ENCODE measurements at places on chromosomes 4 and X.

DNA sequence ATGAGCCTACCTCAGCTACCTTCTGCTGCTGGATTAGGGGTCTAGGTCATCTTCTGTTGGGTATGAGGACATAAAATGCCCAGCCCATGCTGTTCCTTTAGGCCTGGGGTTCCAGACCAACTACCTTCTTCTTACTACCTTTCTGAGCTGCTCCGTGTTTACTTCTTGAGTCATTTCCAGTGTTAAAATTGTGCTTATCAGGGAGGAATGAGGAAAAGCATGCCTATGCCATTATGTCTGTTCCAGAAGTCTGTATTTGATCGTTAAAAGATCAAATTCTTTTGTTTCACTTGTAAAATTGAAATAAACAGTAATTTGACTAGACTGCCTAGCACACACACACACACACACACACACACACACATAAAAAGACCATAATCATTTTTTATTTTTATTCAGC is 1912.7 kb upstream of the TENM3 start:
- H3K27ac ChIP-seq, result no peak overlapping the region
- H3K4me1 ChIP-seq, result no peaks in the 10 kb centered on the region
- DNase-seq, result no peak
- H3K4me3 ChIP-seq, result no peak overlapping the region
- H3K27me3 ChIP-seq, result no peaks in the 10 kb centered on the region

GRCh38 chr4:138542191-138542776 is 300.1 kb upstream of the SLC7A11 start:
- no peak for DNase-seq
- H3K36me3 ChIP-seq, result no peaks in the 10 kb centered on the region
- no peak overlapping the region for H3K27ac ChIP-seq
- H3K27me3 ChIP-seq, result no peaks in the 10 kb centered on the region

GRCh38 chr4:8370835-8371595 is 69.5 kb downstream of the ACOX3 start:
- H3K27me3 ChIP-seq, result no peaks in the 10 kb centered on the region
- no peak overlapping the region for H3K4me3 ChIP-seq
- no peaks in the 10 kb centered on the region for H3K4me1 ChIP-seq
- DNase-seq, result no peak
- no peak overlapping the region for H3K27ac ChIP-seq

- no peaks in the 10 kb centered on the region for H3K27me3 ChIP-seq
- H3K4me1 ChIP-seq, result no peaks in the 10 kb centered on the region
- H3K4me3 ChIP-seq, result no peak overlapping the region
- peak; percentile 31 for DNase-seq
- no peaks in the 10 kb centered on the region for H3K36me3 ChIP-seq
Measured at GRCh38 chrX:101450961-101451360, 34.3 kb upstream of the ARMCX4 start.

- H3K4me3 ChIP-seq, result no peak overlapping the region
- no peaks in the 10 kb centered on the region for H3K27me3 ChIP-seq
- no peak for DNase-seq
- no peaks in the 10 kb centered on the region for H3K36me3 ChIP-seq
- no peak overlapping the region for H3K27ac ChIP-seq
Measured at GRCh38 chr4:801436-802124, 24.3 kb downstream of the CPLX1 start.

DNA sequence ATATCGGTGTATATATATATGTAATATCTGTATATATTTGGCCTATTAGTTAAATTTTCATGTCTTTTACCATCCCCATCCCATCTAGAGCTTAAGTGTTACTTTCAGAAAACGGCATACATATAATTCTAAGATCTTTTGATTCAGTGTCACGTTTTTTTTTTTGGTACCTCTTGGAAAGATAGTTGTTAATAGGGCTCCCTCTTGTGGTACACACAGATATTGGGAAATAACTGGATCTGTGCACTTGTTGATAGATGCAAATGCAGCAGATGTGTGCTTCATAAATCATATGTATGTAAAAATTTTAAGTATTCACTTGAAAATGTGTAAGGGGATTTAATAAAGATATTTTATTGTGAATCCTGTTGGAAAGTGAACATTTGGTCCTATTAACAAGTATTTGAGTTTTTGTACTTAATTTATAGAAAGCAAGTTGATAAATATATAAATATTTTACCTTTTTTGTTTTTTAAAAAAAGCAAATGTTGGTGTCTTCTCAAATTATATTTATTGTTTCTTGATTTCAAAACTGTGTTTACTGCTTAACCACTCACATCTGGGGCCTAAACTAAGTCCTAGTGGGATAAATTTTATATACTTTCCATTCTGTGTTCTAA is 74.7 kb downstream of the PAQR3 start:
- peak; percentile 77 for DNase-seq
- H3K27ac ChIP-seq, result no peak overlapping the region
- no peak overlapping the region for H3K4me3 ChIP-seq

DNA sequence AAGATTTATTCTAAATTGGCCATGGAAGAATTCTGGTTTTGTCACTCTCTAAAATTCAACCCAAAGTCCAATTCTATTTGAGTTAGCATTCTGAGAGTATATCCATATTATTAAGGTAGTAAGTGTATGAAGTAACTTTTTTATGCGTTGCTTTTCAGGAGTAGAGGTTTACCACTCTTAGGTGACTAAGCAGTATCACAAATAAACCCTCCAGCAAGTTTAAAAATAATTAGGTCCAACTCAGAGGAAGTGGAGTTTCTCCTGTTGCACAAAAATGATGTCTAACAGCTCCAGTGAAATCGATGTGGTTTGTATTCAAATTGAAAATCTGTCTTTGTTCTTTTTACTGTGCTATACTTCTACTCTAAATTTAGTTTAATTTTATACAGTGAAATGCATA is 6.6 kb downstream of the SCML1 start:
- H3K36me3 ChIP-seq, result no peaks in the 10 kb centered on the region
- H3K4me3 ChIP-seq, result no peak overlapping the region
- H3K4me1 ChIP-seq, result no peaks in the 10 kb centered on the region
- peaks cover 1% of the 10 kb centered on the region for H3K27me3 ChIP-seq

GRCh38 chrX:10239611-10240064 is 82.9 kb downstream of the CLCN4 start:
- H3K27ac ChIP-seq, result no peak overlapping the region
- no peaks in the 10 kb centered on the region for H3K27me3 ChIP-seq
- no peaks in the 10 kb centered on the region for H3K36me3 ChIP-seq
- H3K4me3 ChIP-seq, result no peak overlapping the region
- no peak for DNase-seq

- no peaks in the 10 kb centered on the region for H3K36me3 ChIP-seq
- H3K27ac ChIP-seq, result no peak overlapping the region
- DNase-seq, result no peak
- H3K4me3 ChIP-seq, result no peak overlapping the region
- no peaks in the 10 kb centered on the region for H3K27me3 ChIP-seq
Measured at GRCh38 chrX:40303256-40304077, 205.7 kb upstream of the BCOR start.

- no peak for DNase-seq
- no peaks in the 10 kb centered on the region for H3K4me1 ChIP-seq
- no peak overlapping the region for H3K4me3 ChIP-seq
- H3K27ac ChIP-seq, result no peak overlapping the region
- no peaks in the 10 kb centered on the region for H3K36me3 ChIP-seq
Measured at GRCh38 chrX:135697601-135698000, 15.8 kb upstream of the CT45A1 start.

- H3K27me3 ChIP-seq, result no peaks in the 10 kb centered on the region
- DNase-seq, result no peak
- H3K4me1 ChIP-seq, result no peaks in the 10 kb centered on the region
- no peaks in the 10 kb centered on the region for H3K36me3 ChIP-seq
- no peak overlapping the region for H3K4me3 ChIP-seq
- H3K27ac ChIP-seq, result no peak overlapping the region
Measured at GRCh38 chrX:47902161-47902560, 65.5 kb downstream of the ZNF81 start.

DNA sequence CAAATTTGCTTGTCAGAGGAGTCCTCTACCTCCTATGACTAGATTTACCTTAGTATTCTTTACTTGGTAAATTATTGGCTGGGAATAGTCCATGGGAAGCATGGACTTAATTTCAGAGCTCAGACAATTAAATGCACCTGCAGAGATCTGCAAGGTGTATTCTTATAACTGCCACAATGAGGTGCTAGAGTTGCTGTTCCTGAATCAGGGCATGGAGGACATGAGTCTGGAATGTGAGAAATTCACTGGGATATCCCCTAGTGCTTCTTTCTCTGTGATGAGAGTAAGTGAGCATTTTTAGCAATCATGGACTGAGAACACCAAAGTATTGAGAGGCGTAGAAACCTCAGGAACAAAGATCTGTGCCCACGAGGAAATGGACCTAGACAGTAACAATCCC is 32.9 kb upstream of the GRID2 start:
- no peak for DNase-seq
- no peak overlapping the region for H3K27ac ChIP-seq
- H3K36me3 ChIP-seq, result no peaks in the 10 kb centered on the region
- no peaks in the 10 kb centered on the region for H3K27me3 ChIP-seq
- no peak overlapping the region for H3K4me3 ChIP-seq
- H3K4me1 ChIP-seq, result no peaks in the 10 kb centered on the region

- H3K36me3 ChIP-seq, result no peaks in the 10 kb centered on the region
- H3K27me3 ChIP-seq, result peaks cover 7% of the 10 kb centered on the region
- no peak for DNase-seq
- H3K4me1 ChIP-seq, result no peaks in the 10 kb centered on the region
Measured at GRCh38 chr4:8819019-8819418, 52.6 kb downstream of the HMX1 start.

DNA sequence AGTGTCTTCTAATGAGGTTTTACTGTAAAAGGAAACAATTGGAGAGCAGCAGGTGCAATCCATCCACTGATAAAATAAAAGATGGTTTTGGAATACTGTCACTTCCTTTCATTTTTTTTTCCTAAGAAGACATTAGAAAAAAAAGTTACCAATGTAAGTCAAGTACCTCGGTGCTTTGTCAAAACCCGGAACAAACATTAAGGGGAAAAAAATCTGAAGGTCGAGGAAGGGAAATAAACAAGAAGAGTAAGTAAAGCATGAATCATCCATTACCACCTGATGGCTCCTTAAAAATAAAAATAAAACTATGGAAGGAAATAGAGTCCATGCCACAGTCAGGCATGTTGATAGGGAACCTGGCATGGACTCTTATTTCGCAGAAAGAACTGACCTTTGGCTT is 15.3 kb upstream of the XPNPEP2 start:
- no peak for DNase-seq
- H3K27me3 ChIP-seq, result peaks cover 4% of the 10 kb centered on the region
- no peaks in the 10 kb centered on the region for H3K4me1 ChIP-seq
- no peak overlapping the region for H3K27ac ChIP-seq

- DNase-seq, result peak; percentile 34
- no peaks in the 10 kb centered on the region for H3K4me1 ChIP-seq
- no peaks in the 10 kb centered on the region for H3K36me3 ChIP-seq
- H3K4me3 ChIP-seq, result no peak overlapping the region
- H3K27ac ChIP-seq, result no peak overlapping the region
Measured at GRCh38 chr4:142435599-142436235, 410.4 kb downstream of the INPP4B start.

DNA sequence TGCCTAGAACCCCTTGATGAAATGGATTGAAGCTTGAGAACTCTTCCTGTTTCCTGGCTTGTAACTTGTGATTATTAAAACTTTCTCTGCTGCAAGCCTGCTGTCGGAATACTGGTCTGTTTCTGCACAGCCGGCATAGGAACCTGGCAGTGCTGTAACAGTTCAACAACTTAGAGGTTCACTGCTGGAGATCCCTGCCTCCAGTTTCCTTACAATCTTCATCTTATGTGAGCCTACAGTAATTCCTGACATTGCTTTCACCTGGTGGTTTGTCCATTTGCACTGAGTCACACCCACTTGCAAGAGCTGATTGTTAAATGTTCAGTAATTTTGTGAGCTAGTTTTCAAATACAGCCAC is 1.3 kb upstream of the SEPSECS start:
- no peak for DNase-seq
- no peaks in the 10 kb centered on the region for H3K36me3 ChIP-seq
- peak overlapping the region; percentile 59 for H3K4me3 ChIP-seq
- H3K4me1 ChIP-seq, result peaks cover 40% of the 10 kb centered on the region
- H3K27me3 ChIP-seq, result no peaks in the 10 kb centered on the region
- peak overlapping the region; percentile 96 for H3K27ac ChIP-seq
